ENCODE measurements at places on chromosomes 6 and 20.

- DNase-seq = no peak
These were observed 45.1 kb downstream of the MAFB start for GRCh38 chr20:40643891-40644290.

GRCh38 chr6:2165286-2165685, 80.1 kb downstream of the GMDS start:
- no peak for DNase-seq

DNA sequence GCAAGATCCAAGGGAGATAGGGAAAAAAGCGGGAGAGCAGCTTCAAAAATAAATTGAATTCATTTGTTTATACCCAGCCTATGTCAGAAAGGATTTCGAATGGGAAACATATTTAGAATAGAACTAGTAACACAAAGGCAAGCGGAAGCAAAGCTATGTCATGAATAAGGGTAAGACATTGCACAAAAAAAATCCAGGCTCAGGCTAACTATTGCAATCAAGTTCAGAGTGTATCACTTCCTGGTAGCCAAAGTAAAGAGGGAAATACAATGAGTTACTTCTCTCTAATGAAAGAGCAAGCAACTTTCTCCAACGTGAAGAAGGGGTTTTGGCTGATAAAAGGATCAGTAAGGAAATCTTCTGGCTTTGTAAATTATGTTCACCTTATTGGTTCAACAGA, 212.8 kb downstream of the ZMYND8 start:
- no peak for DNase-seq

DNA sequence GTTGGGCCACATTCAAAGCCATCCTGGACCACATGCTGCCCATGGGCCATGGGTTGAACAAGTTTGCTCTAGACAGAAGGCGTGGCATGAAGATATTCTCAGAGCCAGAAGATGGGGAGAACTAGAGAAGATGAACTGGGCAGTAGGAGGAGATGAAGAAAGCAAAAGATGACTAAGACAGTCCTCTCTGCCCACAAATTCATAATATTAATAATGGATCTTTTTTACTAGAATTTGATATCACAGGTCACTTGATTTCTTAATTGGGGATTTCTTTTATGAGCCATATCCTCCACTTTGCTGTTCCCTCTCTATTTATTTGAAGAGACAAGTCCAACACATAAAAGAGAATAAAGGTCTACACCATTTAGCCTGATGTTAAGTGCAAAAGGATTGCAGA, 25.5 kb upstream of the EDN1 start:
- no peak for DNase-seq

- no peak for DNase-seq
These were observed 9.8 kb upstream of the BPIFB4 start for GRCh38 chr20:33069673-33070072.

DNA sequence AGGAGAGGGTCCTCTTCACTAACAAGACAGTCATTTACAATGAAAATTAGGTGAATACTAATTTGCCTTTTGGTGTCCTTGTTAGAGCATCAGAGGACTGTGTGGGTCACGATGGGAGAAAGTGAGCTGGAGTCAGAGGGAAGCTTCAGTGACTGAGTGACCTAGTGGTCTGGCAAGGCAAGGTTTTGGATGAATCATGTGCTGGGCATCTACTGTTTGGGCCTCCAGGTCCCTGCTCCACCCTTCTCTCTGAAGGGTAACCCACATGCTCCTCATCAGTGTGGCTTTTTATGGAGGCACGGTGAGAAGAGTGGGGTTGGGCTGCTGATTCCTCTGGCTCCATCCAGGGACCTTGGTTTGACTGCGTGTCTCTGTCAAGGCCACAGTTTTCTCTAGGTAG, 60.5 kb upstream of the EXOC2 start:
- no peak for DNase-seq

DNA sequence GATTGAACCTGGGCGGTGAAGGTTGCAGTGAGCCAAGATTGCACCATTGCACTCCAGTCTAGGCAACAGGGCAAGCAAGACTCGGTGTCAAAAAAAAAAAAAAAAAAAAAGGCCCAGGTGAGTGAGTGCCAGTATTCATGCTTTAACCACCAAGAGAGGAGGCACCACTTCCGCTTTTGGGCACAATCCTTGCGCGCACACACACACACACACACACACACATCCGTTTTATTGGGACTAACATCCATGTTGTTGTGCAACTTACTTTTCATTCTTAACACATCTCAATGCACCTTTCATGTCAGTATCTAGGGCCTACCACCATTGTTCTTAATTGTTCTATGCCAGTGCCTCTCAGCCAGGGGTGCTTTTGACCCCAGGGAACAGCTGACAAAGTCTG, 263.0 kb downstream of the CDC5L start:
- no peak for DNase-seq

- no peak for DNase-seq
These were observed 54.8 kb downstream of the TNFRSF21 start for GRCh38 chr6:47254906-47255305.

DNA sequence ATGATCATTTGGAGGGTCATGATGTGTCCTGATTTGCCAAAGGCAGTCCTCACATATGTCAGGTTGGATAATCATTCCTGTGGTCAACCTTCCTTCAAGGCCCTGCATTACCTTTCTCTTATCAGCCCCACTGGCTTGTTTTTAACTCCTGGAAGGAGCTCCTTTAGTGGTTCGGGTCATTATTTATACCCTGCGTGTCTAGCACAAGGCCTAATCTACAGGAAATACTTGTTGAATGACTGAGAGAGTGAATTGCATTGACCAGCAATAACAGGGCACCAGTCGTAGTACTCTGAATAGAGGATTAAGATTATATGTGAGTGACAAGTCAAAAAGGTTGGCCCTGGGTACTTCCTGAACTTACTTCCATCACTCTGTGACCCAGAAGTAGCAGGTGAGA, 4.5 kb downstream of the HIVEP2 start:
- no peak for DNase-seq

DNA sequence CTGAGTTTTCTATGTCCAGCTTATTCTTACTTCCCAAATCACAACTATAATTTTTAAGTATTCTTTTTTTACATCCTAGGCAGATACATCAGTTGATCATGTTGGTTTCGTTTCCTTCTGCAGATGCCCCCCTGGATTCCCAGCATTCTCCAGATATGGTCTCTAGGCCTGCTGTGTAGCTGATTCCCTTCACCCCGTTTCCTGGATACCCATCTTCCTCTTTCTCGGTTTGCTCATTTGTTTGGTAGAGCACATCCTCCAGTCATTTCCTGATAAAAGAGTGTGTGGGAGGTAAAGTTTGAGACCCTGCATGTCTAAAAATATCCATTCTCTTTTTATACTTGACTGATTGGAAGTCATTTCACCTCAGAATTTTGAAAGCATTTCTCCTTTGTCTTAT, 66.4 kb downstream of the ANKS1A start:
- DNase-seq = no peak

DNA sequence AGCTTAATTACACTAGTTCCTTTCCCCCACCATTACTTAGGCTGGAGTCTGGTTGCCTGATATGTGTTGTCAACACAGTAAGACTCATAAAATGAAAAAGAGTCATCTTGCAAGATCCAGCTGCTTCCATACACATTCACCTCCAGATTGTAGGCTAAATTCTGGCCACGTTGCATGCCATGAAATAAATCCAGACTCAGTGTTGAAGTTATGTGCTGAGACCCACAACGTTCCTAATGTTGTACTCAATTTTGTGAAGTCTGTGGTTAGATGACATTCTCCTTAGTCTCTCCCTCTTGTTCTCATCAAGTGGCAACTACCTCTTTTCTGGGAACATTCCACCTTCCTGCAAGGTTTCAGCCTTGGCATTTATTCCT, 212.3 kb downstream of the LMBRD1 start:
- no peak for DNase-seq
